H9 (cell line): ENCODE measurements at places on chromosomes 3 and 15.

GRCh38 chr15:57205027-57205855, 171.1 kb upstream of the CGNL1 start:
- DNase-seq = no peak

DNA sequence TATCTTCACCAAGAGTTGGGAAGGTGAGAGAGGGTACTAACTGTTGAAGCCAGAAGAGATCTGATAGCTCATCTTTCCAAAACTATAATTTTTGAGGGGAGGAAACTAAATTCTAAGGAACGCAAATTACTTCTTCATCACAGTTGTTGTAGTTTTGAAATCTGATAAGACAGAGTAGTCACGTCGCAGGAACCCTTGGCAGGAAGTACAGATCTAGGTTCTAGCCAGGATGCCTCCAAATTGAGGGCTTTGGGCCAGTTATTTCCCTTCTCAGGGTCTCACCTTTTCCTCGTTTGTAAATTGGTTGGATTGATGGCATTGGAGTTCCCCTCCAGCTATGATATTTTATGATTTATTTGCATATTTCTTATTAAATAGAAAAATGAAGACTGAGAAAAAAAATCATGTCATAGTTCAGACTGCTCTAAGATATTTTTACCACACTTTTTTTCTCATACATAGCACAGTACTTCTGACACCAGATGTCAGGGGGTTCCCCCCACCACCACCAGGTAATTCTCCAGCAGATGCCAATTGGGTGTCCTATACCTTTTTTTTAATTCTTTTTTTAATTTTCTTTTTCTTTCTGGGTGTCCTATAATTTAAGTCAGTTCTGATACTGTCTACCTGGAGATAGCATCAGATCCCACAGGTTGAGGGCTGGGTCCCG, 32.3 kb upstream of the APH1B start:
- DNase-seq = no peak

- DNase-seq = no peak
Measured at GRCh38 chr3:34179716-34180115, 381.3 kb downstream of the PDCD6IP start.

DNA sequence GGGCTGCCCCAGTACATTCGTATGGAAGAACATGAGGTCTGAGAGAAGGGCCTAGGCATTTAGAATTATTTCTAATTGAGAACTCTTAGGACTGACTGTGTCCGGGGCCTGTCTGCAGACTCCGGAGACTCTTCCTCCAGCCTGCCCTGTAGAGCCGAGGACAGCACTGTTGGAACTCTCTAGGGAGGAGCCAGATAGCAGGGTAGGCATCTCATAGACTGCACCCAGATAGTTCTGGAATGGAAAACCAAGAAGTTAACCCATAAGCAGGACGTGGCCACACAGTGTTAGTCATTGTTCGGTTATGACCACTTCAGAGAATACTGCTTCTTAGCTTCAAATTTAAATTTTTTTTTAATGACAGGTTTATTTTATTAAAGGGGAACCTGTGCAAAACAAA, 59.5 kb downstream of the SNRK start:
- no peak for DNase-seq

GRCh38 chr15:98715890-98716443, 67.6 kb downstream of the IGF1R start:
- no peak for DNase-seq

GRCh38 chr3:183265834-183266417, 12.9 kb downstream of the B3GNT5 start:
- DNase-seq = no peak

DNA sequence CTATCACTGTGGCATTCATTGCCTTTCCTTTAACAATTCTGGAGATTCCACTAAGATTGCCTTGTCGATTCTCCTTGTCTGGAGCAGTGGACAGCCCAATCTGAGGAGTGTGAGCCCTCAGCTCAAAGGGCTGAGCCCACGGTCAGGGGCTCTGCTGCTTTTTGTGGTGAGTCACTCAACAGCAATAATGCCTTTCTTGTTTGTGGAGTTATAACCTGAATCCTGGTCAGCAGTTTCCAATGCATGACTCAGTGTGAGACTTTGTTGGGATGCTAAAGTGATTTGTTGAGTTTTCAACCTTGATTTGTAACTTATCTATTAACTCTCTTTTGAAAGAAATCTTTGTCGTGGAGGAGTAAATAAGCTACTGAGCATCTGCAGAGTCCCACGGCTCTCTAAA, 183.5 kb downstream of the TJP1 start:
- DNase-seq = no peak

- no peak for DNase-seq
Measured at GRCh38 chr3:99041747-99042146, 140.3 kb upstream of the DCBLD2 start.

- DNase-seq = no peak
Measured at GRCh38 chr3:169085827-169086226, 577.7 kb downstream of the MECOM start.

DNA sequence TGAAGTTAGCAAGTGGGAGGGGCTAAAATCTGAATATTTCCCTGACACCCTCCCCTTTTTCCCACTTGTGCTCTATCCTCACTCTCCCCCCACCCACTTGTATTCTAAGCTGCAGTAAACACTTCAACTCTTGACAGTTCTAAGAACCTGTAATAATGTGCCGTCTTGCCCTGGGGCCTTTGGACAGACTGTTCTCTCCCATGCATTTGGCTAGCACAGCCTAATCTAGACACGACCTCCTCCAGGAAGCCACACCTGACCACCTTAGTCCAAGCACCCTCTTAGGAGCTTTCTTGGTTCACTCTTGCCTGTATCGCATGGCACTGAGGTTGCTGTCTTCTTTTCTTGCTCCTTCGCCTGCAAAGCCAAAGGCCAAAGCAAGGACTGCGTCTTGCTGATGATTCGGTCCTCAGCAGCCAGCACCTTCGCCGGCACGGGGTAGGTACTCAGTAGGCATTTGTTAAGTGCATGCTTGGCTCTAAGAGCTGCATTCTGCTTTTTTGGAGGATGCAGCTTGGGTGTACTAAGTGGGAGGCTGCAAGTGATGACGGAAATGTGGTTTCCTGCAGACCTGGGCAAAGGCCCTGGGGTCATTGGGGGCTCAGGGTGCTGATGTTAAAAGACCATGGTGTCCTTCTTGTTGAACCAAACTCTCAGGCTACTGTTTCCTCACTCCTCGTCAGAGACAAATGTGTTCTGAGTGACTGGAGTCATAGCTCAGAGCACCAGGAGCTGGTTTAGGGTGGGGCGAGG, 2.0 kb upstream of the ZNF710 start:
- no peak for DNase-seq

- DNase-seq = no peak
Measured at GRCh38 chr15:41630616-41631217, 29.5 kb upstream of the MGA start.

GRCh38 chr3:39869890-39870289, 60.5 kb downstream of the MYRIP start:
- DNase-seq = peak; percentile 51

DNA sequence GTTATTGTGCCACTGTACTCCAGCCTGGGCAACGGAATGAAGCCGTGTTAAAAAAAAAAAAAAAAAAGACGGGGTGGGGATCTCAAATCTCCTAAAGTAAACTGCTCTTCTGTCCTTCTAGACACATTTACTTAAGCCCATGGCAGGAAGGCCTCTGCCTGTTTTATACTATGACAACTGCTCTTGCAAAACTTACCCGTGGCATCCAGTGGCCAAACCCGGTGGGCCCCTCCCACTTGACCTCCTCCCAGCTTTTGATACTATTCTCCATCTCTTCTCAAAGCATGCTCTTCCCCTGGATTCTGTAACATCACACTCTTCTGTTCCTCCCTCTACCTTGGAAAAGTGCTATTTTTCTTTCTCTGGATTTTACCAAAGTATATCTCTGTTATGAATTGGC, 112.2 kb downstream of the RFTN1 start:
- DNase-seq = no peak

DNA sequence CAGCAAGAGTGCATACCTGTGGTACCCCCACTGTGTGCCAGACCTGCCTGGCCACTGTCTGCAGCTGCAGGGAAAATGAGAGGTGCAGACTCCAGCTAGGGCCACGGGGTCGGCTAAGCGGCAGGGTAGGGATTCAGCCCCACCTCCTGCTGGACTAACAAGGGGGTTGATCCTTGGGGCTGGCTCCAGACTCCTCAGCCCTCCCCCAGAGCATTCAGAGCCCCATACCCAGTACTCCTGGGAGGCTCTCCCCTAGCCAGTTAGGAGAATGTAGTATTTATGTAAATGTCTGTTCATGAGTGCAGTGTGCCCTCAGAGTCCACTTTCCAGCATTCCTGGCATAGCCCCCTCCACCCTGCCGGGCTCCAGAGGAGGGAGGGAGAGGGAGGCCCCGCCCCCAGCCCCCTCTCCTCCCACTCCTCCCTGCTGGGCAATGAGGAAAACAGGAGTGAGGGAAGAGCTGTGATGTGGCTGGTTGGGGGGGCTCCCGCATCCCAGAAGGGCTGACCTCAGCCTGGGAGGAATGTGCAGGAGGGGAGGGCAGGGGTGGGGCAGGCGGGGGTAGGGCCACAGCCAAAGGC, 4.5 kb upstream of the SEMA3B start:
- DNase-seq = peak; percentile 98

- DNase-seq = no peak
Measured at GRCh38 chr3:4606911-4607310, 113.8 kb downstream of the ITPR1 start.

- no peak for DNase-seq
Measured at GRCh38 chr3:44905446-44906157, 31.2 kb downstream of the TGM4 start.

DNA sequence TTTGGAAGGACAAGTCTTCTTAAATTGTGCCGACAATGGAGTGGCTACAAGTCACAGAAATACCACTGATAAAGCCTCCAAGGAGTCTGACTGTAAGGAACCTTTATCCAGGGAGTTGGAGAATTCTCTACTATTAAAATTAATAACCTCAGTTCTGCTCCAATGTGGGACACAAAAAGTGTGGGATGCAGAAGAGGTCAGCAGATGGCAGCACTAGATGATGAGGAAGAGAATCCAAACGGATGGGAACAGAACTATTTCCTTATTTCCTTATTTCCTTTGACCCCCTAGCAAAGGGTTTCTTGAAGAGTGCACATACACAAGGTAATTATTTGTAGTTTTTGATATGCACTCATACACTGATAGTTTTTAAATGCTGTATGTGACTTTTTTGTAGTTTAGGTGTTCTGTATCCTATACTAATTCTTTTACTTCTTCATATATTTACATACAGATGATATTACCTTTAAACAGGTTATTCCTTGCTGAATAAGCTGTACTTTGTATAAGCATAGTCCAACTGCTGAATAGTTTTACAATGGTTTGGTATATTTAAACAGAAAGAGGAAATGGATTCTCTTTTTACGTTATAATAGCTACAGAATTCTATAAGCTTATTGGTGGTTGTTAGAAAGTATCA, 25.6 kb upstream of the NLGN1 start:
- DNase-seq = peak; percentile 35

- DNase-seq = no peak
Measured at GRCh38 chr3:108494906-108495531, 15.4 kb downstream of the MYH15 start.

DNA sequence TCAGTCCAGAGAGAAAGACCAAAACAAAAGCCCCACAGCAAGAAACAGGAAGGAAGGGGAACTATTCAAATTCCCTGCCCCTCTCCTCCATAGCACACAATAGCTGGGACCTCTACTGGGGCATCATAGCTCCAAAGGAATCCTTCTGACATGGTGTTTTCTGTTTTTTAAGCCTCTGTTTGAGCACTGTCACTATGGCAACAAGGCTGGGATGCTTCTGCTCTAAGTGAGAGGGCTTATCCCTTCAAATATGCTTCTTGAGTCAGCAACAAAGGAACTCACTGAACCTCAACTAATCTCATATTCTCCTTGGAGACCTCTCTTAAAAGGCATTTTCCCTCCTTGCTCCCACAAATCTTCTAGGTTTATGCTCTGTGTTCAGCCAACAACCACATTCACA, 40.5 kb downstream of the MYLK start:
- no peak for DNase-seq

- DNase-seq = no peak
Measured at GRCh38 chr15:68151277-68151676, 53.9 kb downstream of the CALML4 start.

GRCh38 chr3:100018806-100019205, 95.5 kb downstream of the FILIP1L start:
- no peak for DNase-seq

GRCh38 chr3:88433568-88433967, 283.8 kb downstream of the C3orf38 start:
- DNase-seq = no peak

DNA sequence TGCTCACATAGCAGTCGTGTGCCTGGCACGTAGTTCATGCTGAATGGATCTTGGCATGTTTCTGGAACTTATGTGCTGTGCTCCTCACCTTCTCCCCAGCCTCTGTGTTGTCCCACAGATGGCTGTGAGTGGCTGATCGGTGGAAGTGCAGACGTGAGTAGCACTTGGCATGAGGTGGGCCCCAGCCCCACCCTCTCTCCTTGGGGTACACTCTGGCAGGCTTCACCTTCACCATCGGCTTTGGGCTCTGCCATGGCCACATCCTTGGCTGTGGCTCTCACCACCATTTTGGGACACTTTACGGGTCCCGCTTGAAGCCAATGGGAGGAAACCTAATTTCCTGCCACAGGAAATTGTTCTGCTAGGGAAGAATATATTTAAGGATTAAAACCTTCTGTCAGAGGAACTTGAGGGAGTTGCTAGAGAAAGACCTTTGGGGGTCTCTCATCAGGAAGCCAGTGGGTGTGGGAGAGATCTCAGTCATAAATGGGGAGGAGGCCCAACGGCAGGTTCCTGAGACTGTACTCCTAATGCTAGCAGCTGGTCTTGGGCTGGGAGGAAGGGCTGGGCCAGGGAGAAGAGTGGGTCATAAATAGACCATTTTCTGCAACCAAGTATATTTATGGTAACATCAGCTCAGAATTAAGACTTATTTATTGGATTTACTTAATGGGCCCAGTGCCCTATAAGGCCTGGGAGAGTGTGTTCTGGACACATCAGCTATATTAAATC, 92.3 kb downstream of the SMAD3 start:
- no peak for DNase-seq

DNA sequence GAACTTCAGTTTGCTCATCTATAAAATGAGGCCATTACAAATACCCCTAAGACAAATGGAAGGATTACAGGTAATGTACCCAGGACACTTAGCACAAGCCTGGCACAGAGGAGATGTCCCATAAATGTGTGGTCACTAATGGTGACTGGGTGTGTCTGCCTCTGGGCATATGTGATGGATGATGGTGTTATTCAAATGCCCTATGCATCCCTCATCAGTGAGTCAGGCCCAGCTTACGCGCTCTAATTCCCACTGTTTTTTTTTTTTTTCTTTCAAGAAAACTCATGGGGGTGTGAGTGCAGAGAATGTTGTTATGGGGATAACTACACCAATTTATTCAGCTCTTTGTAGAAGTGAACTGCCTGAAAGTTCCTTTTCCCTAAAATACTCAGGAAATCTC, 23.6 kb upstream of the KIF23 start:
- DNase-seq = no peak

- no peak for DNase-seq
Measured at GRCh38 chr3:102353805-102354204, 81.0 kb upstream of the ZPLD1 start.
